ENCODE measurements at places on chromosomes 6 and 20.

GRCh38 chr6:134413241-134413643 is 95.3 kb upstream of the SGK1 start:
- no peak for DNase-seq

- no peak for DNase-seq
Observed at GRCh38 chr20:62780696-62781095, 15.6 kb upstream of the MRGBP start.

- no peak for DNase-seq
Observed at GRCh38 chr6:37456126-37456525, 23.1 kb downstream of the CMTR1 start.

DNA sequence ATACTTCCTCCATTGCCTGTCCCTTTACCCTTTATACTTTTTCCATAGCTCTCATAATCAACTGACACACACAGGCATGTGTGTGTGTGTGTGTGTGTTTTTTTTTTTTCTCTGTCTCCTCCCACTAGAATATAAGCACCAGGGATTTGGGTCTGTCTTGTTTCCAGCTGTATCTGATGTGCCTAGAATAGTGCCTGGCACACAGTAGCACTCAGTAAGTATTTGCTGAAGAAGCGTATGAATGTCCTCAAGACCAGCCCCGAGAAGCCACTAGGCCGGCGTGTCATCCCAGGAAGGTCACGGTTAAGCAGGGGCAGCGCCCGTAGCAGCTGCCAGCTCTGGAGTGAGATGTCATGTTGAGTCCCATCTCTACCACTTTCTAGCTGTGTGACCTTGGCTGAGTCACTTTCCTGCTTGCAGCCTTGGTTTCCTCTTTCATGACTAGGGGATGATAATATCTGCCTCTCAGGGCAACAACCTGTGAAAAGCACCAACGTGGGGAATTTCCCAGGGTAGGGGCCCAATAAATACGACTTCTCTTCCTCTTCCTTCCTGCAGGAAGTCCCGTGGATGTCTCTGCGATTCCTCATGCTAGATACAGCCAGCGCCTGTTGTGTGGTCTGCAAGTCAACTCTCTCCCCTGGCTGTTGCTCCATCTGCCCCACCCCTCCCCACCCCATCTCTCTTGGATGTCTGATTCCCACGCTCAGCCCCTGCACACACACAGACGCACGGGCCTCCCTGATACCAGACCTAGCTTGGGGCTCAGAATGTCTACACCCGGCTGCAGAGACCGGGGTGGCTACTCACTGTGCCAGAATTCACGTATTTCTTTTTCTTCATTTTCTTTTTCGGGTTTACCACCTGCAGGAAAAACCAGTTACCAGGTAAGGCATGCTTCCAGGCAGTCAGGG is 58.1 kb downstream of the RAB44 start:
- no peak for DNase-seq

GRCh38 chr6:29887330-29887818 is 55.0 kb upstream of the HLA-A start:
- no peak for DNase-seq

DNA sequence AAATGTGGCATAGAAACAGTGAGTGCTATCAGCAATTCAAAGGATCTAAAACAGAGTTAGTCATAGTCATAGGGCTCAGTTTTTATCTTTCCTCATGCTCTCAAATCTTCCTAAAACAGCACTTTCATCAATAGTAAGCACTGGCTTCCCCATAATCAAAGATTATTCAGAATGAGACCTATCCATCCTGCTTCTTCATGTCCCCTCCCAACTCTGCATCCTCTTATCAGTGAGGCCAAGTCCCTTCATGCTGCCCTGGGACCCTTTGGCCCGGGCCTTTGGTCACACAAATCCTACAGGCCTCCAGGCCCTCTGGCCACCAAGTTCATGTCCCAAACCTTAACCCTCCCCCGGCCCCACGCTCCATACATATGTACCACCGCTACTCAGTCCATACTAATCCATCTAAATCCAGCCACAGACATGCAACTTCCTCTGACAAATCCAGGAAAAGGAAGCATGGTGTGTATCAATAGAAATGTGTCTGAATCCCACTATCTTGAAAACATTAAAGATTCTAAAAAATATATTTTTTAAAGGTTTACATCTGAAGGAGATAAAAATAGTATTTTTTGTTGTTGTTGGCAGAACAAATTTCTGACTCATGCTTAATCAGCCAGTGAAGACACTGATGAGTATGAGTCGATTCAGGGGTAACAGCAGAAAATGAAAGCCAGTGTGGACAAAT is 143.5 kb downstream of the PDE7B start:
- DNase-seq, result no peak

GRCh38 chr6:127998985-127999384 is 98.1 kb upstream of the THEMIS start:
- DNase-seq, result no peak

- no peak for DNase-seq
Observed at GRCh38 chr6:105398859-105399258, 4.0 kb downstream of the PREP start.

GRCh38 chr6:155883334-155883731 is 427.7 kb upstream of the NOX3 start:
- no peak for DNase-seq

- DNase-seq, result no peak
Observed at GRCh38 chr6:44642870-44643522, 255.5 kb downstream of the CDC5L start.

- DNase-seq, result no peak
Observed at GRCh38 chr20:16381444-16381843, 191.8 kb downstream of the KIF16B start.

GRCh38 chr20:16005021-16005914 is 568.0 kb downstream of the KIF16B start:
- DNase-seq, result no peak

DNA sequence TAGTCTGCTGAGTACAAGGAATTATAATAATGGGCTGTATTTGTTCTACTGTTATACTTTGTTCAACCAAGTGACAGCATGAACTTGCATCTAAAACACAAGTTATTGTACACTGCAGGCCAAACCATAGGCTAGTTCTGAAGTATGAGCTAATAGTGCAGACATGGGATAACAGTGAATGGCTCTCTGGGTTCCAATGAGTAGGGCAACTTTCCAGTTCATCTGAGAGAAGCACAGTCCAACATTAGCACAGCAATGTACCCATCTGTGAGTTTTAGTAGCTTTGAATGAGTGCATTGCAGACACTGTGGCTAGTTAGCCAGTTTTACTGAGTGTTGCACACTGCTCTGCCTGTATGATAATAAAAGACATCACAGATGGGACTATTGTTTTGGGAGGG is 56.5 kb upstream of the FUT9 start:
- no peak for DNase-seq

Measured in caudate nucleus (tissue), 63 donors.